CD4-positive, alpha-beta memory T cell (primary cell): ENCODE measurements at places on chromosomes 11 and 22. TPM values are rescaled to one million over a fixed set of nuclear protein-coding genes. Genes with fewer than 3 reads are reported as not detected.

The CARD16 gene
- total RNA-seq = 59.0 TPM

- H3K4me1 ChIP-seq = no peaks in the 10 kb centered on the region
- no peak for DNase-seq
- no peak overlapping the region for H3K27ac ChIP-seq
- no peaks in the 10 kb centered on the region for H3K27me3 ChIP-seq
- H3K4me3 ChIP-seq = no peak overlapping the region
- H3K36me3 ChIP-seq = no peaks in the 10 kb centered on the region
These were observed 793.3 kb downstream of the CNTN5 start for GRCh38 chr11:99814021-99814420.

DNA sequence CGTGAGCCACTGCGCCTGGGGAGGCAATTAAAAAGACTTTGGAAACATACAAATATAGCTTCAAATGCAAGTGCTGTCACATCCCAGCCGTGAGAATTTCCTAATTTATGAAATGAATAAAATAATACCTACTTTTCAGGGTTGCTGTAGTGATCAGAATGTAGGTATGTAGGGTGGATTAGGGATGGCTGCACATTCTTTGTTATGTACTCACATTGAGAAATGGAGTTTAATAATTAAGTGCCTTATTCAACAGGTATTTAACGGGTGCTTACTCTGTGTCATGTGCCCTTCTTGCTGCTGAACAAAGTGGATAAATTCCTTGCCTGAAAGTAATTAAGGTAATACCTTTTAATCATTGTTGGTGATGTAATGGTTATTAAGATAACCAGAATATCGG lies 37.0 kb downstream of the MMP7 start:
- H3K4me3 ChIP-seq = no peak overlapping the region
- no peak for DNase-seq
- H3K27ac ChIP-seq = no peak overlapping the region
- no peaks in the 10 kb centered on the region for H3K36me3 ChIP-seq
- peaks cover 4% of the 10 kb centered on the region for H3K27me3 ChIP-seq
- H3K4me1 ChIP-seq = peaks cover 4% of the 10 kb centered on the region

DNA sequence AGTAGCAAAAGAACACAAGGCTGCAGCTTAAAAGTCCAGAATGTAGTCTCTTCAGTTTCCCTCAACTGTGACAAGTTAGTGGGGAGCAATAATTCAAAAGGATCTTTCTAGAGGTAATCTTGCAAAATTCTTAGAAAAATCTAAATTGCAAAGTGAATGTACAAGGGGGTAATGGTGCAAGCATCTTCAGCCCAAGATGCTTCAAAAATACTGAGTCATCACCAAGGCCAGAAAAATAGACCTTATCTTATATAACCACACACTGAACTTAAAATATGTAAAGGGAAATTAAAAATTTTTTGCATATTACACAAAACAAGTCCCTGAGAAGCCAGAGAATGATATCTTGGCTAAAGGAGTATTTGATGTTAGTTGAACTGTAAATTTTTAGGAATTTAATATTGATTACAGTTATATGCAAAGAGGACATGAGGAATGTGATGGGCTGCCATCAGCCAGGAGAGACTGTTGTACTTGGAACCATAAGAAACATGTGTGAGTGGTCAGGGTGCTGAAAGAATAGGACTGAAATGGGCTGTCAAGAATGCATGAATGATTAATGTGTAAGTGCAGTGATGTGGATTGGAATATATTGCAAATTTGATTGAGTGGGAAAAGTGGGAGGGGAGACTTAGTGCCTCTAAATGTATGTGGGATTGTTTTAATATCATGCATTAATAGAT lies 85.7 kb upstream of the LIN7C start:
- DNase-seq = no peak
- no peaks in the 10 kb centered on the region for H3K36me3 ChIP-seq
- no peaks in the 10 kb centered on the region for H3K4me1 ChIP-seq
- no peak overlapping the region for H3K4me3 ChIP-seq
- no peaks in the 10 kb centered on the region for H3K27me3 ChIP-seq

GRCh38 chr11:14336507-14337503 lies 22.2 kb downstream of the RRAS2 start:
- no peak overlapping the region for H3K4me3 ChIP-seq
- H3K36me3 ChIP-seq = no peaks in the 10 kb centered on the region
- H3K27me3 ChIP-seq = no peaks in the 10 kb centered on the region
- no peak for DNase-seq
- peaks cover 3% of the 10 kb centered on the region for H3K4me1 ChIP-seq

DNA sequence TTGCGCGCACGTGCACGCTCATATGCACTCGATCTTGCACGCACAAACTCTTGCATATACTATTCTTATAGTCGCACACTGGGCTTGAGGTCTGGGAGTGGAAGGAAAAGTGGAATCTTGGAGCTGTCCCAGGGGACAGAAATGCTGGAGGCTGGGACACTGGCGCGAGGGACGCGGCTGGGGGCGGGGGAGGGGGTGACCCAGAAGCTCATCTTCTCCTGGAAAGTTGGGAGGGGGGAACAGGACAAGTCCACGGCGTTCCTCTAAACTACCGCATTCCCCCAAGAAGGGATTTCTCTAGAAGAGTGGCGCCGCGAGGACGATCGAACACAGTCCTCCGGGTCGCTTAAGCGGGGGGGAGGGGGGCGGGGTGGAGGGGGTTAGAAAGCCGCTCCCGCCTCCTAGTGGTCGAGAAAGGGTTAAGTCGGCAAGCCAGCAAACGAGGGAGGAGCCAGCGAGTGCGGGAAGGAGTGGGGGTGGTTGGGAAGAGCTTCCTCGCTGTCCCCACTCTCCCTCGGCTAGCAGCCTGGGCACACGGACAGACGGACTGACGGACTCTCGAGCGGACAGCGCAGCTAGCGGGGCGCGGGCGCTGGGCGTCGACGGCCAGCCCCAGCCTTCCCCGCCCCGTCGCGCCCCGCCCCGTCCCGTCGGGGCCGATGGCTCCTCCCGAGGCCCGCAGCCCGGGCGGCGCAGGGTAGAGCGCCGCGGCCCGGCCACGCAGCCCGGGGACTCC lies at the start of gene RTN4RL2:
RTN4RL2 (plus strand) TSS at position 507 of the 736 bp plus-strand sequence. CDS start 338 bp downstream, outside the sequence.
- H3K4me3 ChIP-seq = peak within 1 kb of the TSS; percentile 33
- peaks cover 17% of the 10 kb centered on the region for H3K27me3 ChIP-seq
- peaks cover 40% of the 10 kb centered on the region for H3K4me1 ChIP-seq
- H3K36me3 ChIP-seq = no peaks in the 10 kb centered on the region
- no peak within 1 kb of the TSS for H3K27ac ChIP-seq
